ENCODE measurements at places on chromosomes 2 and 18. TPM values are rescaled to one million over a fixed set of nuclear protein-coding genes. Genes with fewer than 3 reads are reported as not detected.

- no peak for DNase-seq
These were observed 71.1 kb downstream of the CIB4 start for GRCh38 chr2:26570083-26570430.

DNA sequence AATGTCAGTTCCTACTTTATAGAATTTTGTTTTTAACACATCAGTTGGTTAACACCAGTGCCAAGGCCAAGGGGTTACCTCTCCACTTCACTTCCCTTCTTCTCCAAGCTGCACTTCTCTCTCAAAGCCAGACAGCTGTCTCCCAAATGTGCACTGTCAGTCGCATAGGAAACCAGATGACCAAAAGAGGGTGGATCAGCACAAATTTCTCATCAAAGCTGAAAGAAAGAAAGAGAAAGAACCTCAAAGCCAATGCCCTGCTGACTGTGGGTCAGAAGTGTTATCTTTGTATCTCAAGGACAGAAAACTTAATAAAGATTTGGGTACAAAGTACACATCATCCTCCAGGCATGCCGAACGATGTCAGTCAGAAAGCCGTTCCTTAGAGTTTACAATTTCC is 32.2 kb downstream of the SPATS2L start:
- DNase-seq, result no peak

DNA sequence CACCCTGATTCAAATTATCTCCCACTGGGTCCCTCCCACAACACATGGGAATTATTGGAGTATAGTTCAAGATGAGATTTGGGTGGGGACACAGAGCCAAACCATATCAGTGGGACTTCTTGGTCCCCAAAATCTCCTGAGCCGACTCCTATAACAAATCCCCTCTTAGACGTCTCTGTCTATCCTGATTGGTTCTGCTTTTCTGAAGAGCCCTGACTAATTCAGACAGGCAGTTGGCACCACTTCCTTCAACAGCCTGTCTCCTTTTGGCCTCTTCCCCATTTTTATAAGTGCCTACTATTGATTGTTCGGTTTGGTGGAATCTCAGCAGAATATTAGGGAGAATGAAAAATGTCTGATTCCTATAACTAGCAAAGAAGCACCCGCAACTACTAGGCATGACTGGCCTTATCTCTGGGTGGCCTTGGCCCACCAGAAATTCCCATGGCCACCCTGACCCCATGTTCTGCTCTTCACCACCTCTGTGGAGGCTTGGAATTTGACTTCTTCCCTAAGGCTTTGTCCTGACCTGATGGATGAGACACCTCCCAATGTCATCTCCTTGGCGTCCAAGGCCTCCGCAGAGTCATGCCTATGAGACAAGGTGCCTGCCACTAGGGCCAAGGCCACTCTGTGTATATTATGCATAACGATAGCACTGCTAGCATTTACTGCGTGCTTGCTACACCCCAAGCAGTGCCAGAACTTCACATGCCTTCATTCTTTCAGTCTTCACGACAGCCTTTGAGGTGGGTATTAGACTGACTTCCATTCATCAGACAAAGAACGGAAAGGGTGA is 218.9 kb upstream of the COPS8 start:
- DNase-seq, result no peak

- DNase-seq, result no peak
These were observed 252.0 kb downstream of the DYSF start for GRCh38 chr2:71705171-71705960.

DNA sequence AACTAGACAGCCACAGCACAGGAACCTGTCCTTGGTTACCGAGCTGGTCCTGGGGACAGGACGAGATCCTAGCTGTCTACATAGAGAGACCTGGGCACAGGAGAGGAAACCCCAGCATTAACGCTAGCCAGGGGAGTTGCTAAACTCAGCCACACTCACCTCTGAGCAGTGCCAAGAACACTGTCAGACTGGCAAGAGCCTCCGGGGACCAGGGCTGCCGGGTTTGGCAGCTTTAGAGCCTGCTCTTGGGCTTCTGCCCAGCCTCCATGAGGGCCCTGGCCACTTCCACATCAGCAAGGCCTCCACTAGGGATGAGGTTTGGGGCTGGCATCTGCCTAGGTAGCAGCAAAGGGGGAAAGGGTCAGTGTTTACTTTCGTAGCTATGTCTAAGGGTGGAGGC is 6.7 kb downstream of the TMBIM1 start:
- DNase-seq, result no peak

GRCh38 chr18:37491526-37491925 is 74.1 kb downstream of the CELF4 start:
- no peak for DNase-seq

DNA sequence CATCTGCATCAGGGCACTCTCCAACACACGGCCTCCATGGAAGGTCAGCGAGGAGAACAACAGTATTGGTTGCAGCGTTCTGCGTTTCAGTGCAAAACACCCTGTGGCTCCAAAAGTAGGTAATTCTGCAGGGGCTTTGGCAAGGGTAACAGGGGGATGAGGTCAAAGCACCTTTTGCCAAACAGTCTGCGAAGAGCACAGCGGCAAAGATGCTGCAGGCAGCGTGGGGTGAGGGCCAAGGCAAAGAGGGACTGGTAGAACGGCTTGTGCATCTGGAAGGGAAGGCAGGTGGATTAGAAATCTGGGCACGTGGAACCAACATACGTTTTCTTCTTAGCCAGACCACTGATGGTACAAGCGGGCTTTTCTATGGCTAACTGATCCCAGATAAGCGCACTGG is 26.6 kb upstream of the GBX2 start:
- no peak for DNase-seq

- no peak for DNase-seq
These were observed 40.2 kb downstream of the SOCS6 start for GRCh38 chr18:70329071-70329470.

DNA sequence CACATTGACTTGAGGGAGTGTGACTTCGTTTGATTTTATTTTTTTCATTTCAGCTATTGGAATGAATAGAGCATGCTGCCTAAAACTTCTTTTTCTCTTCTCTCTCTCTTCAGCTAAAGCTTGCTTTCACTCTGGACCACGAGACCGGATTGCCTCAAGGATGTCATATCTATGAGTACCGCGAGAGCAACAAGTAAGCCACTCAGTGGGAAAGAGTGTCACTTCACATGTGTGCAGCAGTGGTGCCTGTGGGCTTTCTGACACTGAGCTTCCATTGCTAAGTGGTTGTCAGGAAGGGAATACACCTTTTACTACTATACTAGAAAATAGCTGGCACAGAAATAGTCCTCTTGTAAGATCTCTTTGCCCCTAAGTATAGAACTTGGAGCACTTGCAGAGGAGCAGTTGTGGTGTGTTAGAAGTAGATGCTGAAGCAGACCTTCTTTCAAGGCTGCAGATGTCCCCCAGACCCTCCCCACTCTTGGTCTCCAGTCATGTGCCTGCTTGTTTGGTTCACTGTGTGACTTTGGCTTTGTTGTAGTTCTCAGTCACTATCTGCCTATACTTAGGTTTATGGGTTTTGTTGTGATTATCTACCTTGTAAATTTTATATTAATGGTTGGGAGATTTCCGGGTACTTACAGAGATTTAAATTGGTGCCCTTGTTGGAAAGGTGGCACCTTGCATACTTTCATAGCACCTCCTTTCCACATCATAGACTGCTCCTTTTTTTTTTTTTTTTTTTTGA is 78.5 kb upstream of the ALPP start:
- no peak for DNase-seq

GRCh38 chr2:240966906-240967680 is 31.3 kb upstream of the SNED1 start:
- no peak for DNase-seq

GRCh38 chr2:236853585-236854051 is 232.1 kb upstream of the COPS8 start:
- DNase-seq, result no peak

DNA sequence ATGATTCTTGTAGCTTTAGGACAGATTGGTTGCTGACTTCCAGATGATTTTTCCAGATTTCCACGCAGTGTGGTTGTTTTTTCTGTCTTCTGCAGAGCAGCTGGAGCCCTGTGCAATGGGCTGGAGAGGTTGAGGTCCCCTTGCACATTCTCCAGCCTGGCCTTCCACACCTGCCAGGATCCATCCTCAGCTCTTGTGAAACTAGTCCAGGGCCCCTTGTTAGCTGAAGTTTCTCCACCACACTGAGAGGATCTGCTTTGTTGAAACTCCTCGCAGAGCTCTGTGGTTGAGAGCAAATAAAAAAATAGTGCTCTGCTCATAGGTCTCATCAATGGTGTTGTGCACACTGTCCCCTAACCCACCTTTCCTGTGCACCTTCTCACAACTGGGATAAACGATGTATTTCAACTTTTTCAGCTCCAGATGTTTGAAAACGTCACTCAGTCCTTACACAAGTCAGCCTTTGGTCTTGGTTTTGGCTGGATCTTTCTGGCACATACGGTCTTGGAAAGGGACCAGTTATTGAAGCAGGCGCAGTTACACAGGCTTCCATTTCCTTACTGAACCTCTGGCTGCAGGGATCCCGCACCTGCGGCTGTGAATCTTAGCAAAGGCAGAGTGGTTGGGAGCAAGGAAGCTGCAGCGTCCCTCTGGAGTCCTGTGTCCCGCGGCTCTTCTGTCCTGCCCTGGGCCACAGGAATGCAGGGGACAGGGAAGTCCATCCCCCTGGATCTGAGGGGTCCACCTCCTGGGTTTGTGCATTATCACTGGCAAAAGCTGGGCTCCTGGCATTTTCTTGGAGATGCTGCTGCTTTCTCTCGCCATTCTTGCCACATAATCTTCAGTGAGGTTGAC is 272.0 kb upstream of the DSEL start:
- DNase-seq, result no peak

The TSPYL6 gene
- not detected for polyA plus RNA-seq

The EFHD1 gene
- polyA plus RNA-seq, result 62.4 TPM

The ITGA4 gene
- polyA plus RNA-seq, result 28.1 TPM

The CHRNA1 gene
- 3.3 TPM for polyA plus RNA-seq

The RTKN gene
- 82.4 TPM for polyA plus RNA-seq

Data from renal pelvis (tissue), 12 donors.